ENCODE measurements at places on chromosomes 1 and 21.

- no peak for DNase-seq
These were observed 191.9 kb downstream of the AK5 start for GRCh38 chr1:77473690-77474089.

GRCh38 chr1:101167891-101168290 lies 68.9 kb upstream of the S1PR1 start:
- no peak for DNase-seq

- DNase-seq, result no peak
These were observed 1.3 kb downstream of the EXO1 start for GRCh38 chr1:241849345-241849695.

DNA sequence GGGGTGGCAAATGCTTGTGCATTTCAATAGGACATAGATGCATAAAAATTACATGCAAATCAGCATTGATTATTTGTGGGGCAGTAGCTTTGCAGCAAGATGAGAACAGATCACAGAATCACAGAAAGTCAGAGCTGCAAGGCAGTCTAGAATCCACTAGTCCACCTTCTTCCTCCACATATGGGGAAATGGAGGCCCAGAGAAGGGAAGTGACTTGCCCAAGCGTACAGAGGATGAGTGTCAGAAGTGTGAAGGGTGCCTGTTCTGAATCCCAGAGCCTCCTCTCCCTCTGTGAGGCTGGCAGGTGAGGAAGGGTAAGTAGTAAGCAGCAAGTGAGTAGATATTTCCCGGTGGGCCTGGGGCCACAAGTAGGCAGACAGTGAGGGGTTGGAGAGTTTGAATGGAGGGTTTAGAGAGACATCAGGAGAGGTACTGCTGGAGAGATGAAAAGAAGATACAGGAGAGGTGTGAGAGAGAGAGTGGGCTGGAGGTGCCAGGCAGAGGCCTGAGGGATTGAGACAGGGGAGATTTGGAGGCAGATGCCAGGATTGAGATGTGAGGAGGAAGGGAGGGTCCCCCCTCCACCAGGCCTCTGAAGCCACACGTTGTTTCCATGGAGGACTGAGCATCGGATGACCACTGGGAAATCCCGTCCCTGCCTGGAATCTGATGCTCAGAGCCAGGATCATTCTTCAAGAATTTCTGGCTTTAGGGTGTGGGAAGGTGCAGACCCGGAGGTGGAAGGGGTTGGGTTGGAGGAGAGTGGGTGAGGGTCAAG lies 4.8 kb upstream of the MYOG start:
- no peak for DNase-seq

- DNase-seq, result no peak
These were observed 25.5 kb downstream of the MAN1A2 start for GRCh38 chr1:117392771-117393170.

GRCh38 chr1:9362488-9362887 lies 69.8 kb downstream of the SPSB1 start:
- DNase-seq, result no peak

- DNase-seq, result no peak
These were observed 32.7 kb upstream of the HP1BP3 start for GRCh38 chr1:20819818-20820217.

DNA sequence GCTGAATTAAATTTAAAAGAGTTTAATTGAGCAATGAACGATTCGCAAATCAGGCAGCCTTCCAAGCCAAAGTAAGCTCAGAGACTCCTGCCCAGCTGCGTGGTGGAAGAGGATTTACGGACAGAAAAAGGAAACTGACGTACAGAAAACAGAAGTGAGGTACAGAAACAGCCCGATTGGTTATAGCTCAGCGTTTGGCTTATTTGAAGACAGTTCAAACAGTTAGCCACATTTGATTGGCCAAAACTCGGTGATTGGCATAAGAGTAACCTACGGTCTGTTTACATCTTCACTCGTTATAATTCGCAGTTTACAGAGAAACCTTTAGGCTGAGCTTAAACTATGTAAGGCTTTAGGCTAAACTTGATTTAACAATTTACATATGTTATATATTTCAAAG lies 46.9 kb downstream of the CR1L start:
- no peak for DNase-seq

DNA sequence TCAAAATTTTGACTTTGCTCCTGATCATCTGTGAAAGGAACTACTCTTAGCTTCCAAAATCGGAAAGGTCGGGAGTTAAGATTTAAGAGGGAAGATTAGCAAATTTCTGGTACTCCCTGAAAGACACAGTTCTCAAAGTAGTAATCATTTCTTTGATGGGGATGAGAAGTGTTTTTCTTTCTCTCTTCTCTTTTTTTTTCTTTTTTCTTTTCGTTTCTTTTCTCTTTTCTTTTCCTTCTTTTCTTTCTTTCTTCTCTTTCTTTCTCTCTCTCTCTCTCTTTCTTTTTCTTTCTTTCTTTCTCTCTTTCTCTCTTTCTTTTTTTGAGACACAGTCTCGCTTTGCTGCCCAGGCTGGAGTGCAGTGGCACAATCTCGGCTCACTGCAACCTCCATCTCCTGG lies 5.1 kb upstream of the RAB29 start:
- no peak for DNase-seq

DNA sequence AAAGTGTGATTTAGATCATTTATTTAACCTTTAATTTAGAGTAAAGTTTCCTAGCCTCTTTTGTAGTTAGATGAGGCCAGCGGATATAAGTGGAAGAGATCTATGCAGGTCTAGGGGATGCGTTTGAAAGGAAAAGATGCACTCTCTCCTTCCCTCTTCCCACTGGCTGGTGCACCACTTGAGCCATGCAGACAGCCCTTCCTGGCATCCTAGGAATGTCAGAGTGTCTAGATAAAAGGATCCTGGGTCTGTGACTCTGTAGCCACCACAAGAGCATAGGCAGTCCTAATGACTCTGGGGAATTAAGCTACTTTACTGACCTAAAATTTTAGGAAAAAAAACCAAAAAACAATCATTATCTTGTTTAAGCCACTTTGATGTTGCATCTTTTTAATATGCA lies 16.0 kb upstream of the STUM start:
- no peak for DNase-seq

- DNase-seq, result no peak
These were observed 93.9 kb downstream of the KIF1B start for GRCh38 chr1:10304295-10304694.

DNA sequence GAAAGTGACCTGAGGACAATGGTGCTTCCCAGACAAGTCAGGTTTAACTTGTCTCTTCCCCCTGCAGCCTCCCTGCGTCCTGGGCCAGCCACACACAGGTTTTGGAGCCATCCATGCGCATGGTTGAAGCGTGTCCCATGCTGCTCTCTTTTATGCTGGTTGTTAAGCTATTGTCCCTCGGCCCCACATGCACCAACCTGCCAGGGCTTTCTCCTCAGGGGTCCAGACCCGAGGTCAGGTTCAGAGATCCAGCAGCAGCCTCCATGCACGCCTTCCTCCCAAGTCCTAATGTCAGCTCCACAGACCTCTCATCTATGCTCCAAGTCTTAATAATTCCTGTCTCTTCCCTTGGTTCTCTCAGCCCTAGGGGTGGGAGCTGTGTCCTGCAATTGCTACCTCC lies 1.6 kb downstream of the ABCA4 start:
- DNase-seq, result no peak

GRCh38 chr1:14616632-14617396 lies 18.3 kb downstream of the KAZN start:
- DNase-seq, result no peak

GRCh38 chr1:64543831-64544230 lies 73.9 kb downstream of the CACHD1 start:
- no peak for DNase-seq

- DNase-seq, result no peak
These were observed 55.9 kb downstream of the BCAR3 start for GRCh38 chr1:93625582-93626327.

GRCh38 chr1:87104140-87104539 lies 189.7 kb downstream of the HS2ST1 start:
- DNase-seq, result no peak

- DNase-seq, result no peak
These were observed 19.0 kb downstream of the BACE2 start for GRCh38 chr21:41186755-41187536.

GRCh38 chr1:226419284-226420029 lies 11.6 kb upstream of the PARP1 start:
- DNase-seq, result no peak

GRCh38 chr1:18262726-18263125 lies 155.1 kb downstream of the IGSF21 start:
- no peak for DNase-seq

DNA sequence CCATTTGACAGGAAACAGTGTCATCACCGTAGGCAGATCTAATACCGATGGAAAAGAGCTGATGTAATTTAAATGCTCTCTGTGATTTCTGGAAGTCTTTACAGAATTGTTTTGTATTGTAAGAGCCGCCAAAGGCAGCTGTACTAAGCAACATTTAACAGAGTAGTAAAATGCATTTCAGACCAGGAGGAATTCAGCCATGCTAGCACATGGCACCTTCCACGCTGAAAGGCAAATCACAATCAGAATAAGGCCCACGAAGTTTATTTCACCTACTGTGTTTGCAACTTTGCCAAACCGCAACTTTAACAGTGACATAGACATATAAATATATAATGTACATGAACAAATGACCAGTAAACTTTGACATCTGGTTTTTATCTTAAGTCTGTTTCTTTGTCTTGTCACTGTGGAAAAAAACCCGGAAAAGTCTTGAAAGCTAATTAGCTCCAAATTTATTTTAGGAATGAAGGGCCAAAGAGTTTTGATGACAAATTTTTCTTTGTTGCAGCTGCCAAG lies 26.1 kb upstream of the DISC1 start:
- no peak for DNase-seq

DNA sequence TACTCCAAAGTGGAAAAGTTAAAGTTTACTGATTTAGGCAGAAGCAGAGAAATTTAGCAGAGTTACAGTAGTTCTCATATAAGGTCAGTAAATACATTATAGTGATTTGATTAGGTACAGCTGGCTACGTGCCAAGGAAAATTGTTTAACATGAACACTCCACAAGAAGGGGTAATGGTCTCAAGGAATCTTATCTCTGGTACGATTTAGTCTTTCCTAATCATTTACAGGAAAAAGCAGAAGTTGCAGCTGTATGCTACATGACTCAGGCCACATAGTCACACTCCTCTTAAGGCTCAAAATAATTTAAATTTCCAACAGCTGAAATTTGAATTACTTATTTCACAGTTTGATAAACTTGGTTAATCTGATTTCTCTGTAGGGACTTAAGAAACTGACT lies 36.9 kb upstream of the OR2B11 start:
- DNase-seq, result no peak

- no peak for DNase-seq
These were observed 106.9 kb upstream of the TMEM51 start for GRCh38 chr1:15046487-15047165.

- no peak for DNase-seq
These were observed 14.6 kb downstream of the RIPK4 start for GRCh38 chr21:41752231-41752681.

DNA sequence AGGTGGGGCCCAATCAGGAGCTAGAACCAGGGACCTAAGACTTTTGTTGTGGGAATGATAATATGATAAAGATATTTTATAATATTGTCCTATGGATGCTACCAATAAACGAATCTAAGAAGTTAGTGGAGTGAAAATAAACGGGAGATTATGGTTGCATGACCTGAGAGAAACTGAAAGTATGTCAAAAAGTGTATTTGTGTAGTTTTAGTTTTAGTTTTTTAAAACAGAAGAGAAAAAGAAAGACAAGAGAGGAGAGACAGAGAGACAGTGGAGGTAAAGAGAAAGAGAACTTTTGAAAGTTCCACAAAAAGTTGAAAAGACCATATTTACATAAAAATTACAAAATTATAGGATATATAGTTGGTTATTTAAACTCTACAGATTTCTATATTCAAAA lies 64.1 kb upstream of the TMPRSS15 start:
- no peak for DNase-seq

DNA sequence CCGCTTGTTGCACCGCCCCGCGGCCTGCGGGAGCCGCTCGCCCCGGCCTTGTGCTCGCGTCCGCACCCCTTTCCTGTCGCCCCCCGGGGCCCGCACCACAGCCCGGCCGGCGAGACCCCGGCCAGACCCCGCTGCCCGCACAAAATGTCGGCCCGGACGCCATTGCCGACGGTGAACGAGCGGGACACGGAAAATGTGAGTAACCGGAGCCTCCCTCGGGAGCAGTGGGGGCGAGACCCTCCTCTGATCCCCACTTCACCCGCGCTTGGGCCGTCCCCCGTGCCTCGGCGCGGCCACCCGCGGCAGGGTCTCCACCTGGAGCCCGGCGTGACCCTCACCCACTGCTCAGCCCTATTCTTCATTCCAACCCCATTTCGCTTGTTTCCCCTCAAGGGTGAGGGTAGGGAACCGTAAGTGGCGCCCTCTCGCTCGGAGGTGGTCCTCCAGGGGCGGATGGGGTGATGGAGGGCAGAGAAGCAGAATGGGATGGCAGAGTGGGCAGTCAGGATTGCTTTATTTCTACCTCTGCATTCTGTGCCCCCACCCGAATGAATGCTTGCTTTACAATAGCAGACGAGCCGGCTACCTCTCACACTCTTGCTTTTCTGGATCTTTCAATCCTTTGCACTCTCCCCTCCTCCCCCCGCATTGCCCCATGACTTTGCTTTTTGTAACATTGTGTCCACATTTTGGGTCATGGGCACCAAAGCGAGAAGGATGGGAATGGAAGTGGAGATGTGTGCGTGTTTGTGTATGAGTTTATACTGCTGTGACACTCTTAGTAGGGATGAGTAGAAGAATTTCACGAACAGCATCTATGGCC lies 954 bp downstream of the MARK1 start:
- DNase-seq, result no peak

- no peak for DNase-seq
These were observed 9.7 kb upstream of the MYBPHL start for GRCh38 chr1:109316506-109316905.

GRCh38 chr1:150887018-150887417 lies at the start of gene CTXND2:
CTXND2 (plus strand) TSS chr1:150887136; CDS start chr1:150912315, 25,179 bp downstream.
- DNase-seq, result no peak

DNA sequence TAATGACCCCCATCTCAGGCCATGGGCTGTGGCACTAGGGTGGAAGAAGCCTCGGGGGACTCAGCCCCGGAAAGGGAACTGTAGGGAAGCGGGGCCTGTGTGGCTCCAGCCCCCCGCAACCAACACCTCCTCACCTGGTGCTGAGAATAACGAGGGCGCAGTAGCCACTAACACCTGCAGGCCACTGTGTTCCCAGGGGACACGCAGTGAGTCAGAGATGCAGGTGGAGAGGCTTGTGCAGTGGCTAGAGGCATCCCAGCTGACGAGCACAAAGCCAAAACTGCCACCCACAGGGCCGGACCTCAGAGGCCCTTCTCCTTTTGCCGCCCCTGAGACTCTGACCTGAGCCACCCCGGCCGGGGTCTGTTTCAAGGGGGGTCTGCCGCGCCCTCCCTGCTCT lies 33.5 kb upstream of the CCDC27 start:
- no peak for DNase-seq

- peak; percentile 77 for DNase-seq
These were observed 39.3 kb upstream of the HMGN1 start for GRCh38 chr21:39388038-39388810.

GRCh38 chr1:23254584-23254983 lies 37.3 kb upstream of the HTR1D start:
- no peak for DNase-seq

- DNase-seq, result no peak
These were observed at the start of gene HSPG2 for GRCh38 chr1:21937034-21937371. HSPG2 (minus strand) TSS chr1:21937310; CDS start chr1:21937217, 93 bp downstream.

- no peak for DNase-seq
These were observed 9.8 kb upstream of the GJA8 start for GRCh38 chr1:147892731-147893214.

Data from activated naive CD4-positive, alpha-beta T cell (primary cell).